DMS79 (cell line): ENCODE measurements at places on chromosomes 5 and 9.

DNA sequence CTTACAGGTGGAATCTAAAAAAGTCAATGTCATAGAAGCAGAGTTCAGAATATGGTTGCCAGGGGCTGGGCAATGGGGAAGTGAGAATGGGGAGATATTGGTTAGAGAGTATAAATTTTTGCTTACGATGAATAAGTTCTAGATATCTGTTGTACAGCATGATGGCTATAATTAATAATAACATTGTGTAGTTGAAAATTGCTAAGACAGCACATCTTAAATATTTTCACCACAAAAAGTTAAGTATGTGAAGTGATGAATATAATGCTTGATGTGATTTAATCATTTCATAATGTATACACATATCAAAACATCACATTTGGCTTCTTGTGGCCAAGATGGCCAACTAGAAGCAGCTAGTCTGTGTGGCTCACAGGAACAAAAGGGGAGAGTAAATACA lies 425.9 kb upstream of the ACO1 start:
- no peak for DNase-seq

- DNase-seq: no peak
Observed at GRCh38 chr9:87699835-87700234, 26.1 kb upstream of the CTSL start.

DNA sequence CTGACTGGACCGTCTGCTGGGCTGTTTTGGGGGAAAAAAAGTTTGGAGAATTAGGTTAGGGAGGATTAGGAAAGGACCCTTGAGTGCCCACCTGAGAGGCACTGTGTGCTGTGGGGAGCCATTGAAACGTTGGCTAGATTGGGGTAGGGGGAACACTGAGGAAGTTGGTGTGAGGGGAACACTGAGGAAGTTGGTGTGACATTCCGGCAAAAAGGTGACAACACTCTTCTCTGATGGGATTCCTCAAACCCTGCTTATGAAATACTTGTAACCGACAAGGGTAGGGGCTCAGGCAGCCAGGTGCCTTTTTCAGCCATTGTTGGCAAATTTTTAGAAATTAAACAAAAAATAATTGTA lies 1.0 kb downstream of the CYSTM1 start:
- DNase-seq: no peak

- DNase-seq: no peak
Observed at GRCh38 chr5:25955337-25955736, 1083.0 kb downstream of the CDH9 start.

- no peak for DNase-seq
Observed at GRCh38 chr9:4548811-4549725, 58.8 kb downstream of the SLC1A1 start.

DNA sequence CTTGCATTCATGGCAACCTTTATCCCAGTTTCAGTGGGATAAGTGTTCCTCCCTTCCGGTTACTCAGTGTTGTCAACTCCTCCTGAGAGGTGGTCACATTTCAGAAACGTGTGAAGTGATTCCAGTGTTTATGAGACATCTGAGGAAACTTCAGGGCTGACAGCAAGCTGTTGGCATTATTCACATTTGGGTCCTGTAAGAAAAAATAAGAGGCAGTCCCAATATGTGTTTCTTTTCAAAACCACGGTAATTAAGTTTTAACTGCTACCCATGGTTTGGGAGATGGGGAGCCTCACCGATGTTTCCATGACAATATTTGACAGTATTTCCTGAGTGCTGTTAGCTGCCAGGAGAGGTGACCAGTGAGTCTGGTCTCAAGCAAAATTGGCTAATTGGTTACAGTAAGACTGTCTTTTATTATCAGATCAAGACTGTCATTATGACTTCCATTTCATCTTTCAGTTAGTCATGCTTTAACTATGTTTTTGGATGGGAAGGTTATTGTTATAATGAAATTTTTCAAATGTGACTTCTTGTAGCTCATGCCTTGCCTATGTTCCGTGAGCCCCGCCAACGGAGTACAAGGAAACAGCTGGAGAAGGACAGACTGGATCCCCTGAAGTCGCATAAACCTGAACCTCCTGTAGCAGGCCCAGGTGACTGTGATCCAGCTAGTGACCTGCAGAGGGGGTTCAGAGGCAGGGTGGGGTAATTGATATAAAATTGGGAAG lies 115.3 kb downstream of the GDNF start:
- DNase-seq: no peak

GRCh38 chr9:106420511-106420944 lies 442.4 kb upstream of the ZNF462 start:
- DNase-seq: no peak

DNA sequence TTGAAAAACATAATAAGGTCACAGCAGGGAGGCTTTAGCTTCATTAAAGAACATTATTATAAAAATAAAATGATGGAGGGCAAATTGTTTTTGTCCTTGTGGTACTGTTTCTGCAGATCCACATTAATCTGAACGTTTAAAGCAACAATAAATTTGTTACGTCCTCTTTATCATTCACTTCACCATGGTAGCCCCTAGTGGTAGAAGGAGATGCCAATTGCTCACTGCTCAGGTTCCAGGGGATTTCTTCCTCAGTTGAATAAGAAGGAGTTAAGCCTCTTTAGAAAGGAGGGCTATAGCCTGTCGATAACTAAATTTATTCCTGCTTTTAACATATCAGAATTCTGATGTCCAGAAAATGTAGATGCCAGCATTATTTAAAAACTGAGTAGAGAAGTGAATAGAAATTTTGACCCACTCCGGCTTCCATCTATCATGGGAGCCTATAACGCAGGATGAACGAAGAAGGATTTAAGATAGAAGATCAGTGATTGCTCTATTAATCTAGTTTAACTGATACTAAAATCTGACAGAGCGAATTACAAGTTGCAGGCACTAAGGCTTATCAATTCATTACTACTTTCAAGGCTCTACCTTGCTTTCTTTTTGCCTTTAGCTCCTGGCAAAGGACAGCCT lies 692.3 kb downstream of the PTPRD start:
- no peak for DNase-seq

DNA sequence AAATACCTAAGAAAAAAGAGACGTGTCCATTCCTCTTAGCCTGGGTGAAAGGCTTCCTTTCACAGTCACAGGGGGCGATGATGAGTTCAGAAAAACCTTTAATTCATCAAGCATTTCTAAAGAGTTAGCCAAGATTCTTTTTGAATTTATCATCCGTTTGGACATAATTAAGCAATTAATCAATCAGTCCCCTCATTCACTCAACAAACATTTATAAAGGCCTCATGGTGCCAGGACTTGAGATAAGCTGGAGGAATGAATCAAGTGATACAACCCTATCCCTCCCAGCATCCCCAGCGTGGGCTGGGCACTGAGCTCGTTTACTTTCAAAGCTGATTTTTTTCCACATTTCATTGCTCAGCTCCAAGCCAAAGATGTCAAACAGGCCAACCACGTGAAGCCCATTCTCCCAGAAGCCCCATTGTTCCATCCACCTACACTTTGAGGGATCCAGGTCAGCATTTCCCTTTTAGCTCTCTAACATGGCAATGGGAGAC lies 140.5 kb downstream of the SLIT3 start:
- DNase-seq: no peak
